ENCODE measurements at places on chromosomes 6 and 20.

DNA sequence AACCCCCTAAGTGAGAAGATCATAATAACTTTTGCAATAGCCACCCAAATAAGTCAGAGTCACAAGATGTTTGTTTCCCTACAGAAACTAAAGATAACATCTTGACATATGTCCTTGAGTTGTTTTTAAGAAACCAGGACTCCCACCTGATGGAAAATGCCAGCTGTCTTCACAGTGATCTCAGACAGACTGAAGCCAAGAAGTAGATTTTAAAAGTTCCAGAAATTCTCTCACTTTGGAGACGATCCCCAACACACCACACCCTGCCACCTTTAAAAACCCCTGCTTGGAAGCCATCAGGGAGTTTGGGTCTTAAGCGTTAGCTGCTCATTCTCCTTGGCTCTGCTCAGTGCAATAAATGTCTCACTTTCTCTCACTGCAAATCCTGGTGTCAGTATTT, 63.0 kb downstream of the GPR6 start:
- DNase-seq = no peak

GRCh38 chr20:48374991-48375595, 452.7 kb downstream of the PREX1 start:
- DNase-seq = no peak

- peak; percentile 62 for DNase-seq
Measured at GRCh38 chr6:152642578-152643375, 5.6 kb upstream of the SYNE1 start.

GRCh38 chr20:46735436-46735835, 26.0 kb downstream of the SLC2A10 start:
- no peak for DNase-seq

DNA sequence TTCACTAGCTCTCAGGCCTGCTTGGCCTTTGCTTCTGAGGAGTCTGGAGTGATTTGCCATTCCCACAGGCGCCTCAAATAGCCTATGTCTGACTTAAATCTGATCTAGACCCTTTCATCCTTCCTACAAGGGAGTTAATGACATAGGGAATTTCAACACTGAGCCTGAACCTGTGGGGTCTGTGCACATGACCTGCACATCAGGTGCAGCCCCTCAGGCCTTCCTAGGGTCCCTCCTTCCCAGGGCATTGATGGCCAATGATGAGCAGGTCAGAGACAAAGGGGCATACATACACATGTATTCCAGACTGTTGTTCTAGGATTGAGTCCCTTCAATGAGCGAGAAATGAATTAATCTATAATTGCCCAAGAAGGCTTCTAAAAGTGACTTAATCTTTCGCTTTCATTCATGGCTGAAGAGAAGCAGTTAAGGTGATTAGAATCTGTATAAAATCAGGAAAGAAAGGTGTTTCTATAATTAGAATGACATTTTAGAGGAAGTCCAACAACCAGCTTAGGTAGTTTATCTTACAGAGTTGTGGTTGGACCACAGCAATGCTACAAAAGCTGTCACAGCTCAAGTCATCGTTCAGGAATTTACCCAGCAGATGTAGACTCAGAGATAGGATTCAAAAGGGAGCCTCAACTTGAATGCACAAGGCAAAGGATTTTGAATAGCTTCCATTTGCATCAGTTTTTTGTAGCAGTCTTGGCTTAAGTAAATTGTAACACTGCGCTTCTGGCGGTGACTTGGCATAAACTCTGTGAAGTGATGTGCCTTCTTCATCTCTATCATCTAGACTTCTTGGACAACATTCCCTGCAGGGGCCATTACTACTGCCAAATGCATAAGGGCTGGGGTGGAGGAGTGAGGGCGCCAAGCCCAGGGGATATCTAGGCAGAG, 27.0 kb upstream of the TBC1D7 start:
- no peak for DNase-seq

Data from BE2C (cell line).